ENCODE measurements at places on chromosomes 12 and 14.
A peak's percentile ranks its signal among the peaks of the same experiment; 100 is the strongest.

DNA sequence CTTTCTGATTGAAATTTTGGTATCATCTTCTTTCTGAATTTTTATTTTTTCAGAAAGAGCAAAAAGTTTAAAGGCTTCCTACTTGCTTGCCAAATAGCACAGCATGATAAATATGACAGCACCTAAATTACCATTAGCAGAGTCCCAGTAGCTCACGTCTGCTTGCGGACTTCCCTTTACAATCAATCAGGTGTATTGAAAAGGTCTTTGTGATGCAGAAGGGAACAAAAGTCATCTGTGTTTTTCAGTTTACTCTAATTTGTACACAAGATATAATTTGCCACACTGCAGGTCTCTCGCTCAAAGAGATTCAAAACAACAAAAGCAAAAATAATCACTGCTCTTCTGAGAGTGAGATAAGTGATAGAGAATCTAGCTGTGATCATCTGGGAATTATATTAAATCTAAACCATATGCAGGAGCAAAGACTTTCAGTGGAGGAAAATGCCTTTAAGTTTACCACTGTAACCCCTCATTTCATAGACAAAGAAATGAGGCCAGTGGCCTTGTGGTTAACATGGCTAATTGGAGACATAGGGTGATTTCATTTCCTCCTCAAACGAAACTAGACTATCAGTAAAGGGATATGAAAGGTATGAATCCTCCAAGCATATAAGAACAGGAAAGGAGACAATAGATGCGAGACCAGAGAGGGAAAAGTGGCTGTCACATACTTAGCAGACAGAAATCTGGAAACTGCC, 240.8 kb upstream of the TMPO start:
- DNase-seq: no peak

GRCh38 chr12:1428671-1429070, 165.7 kb downstream of the FBXL14 start:
- no peak for DNase-seq

DNA sequence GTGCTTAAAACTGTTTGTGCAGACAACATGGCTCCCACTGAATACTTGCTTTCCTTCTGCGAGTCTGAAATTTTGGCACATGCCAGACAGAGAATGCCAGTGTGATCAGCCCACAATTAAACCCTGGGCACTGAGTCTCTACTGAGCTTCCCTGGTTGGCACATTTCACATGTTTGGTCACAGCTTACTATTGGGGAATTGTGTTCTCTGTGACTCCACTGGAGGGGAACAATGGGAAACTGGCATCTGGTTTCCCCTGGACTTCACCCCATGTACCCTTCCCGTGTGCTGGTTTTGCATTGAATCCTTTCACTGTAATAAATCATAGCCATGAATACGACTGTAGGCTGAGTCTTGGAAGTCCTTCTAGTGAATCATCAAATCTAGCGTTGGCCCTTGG, 64.9 kb downstream of the EFCAB11 start:
- no peak for DNase-seq

GRCh38 chr12:73935817-73936216, 601.8 kb upstream of the ATXN7L3B start:
- DNase-seq: no peak

- DNase-seq: no peak
Measured at GRCh38 chr14:80387563-80387981, 176.3 kb upstream of the DIO2 start.

- DNase-seq: no peak
Measured at GRCh38 chr12:74846116-74846515, 308.5 kb downstream of the ATXN7L3B start.

GRCh38 chr14:105528586-105529318, 2.4 kb downstream of the TMEM121 start:
- DNase-seq: peak; percentile 42

DNA sequence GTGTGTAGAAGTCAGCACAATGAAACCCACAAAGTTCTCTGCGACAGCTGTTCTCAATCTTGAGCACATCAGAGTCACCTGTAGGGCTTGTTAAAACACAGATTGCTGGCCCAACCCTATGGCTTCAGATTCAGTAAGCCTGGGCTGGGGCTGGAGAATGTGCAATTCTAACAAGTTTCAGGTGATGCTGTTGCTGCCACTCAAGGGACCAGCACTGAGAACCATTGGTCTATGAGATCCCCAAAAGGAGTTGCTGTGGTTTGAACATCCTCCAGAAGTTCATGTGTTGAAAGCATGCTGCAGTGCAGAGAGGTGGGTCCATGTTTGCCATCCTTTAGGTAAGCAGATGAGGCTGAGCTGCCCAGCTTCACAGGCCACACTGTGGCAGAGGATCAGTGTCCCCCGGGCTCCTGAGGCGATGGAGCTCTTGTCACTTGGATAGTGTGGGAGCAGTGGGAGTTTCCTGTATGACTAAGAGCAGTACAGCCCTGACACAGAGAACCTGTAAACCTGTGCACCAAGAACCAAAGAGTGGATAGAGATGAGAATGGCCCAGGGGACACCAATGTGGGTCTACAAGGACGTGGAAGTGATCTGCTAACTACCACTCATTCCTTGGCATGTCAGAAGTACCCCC, 8.0 kb upstream of the RTRAF start:
- DNase-seq: no peak

GRCh38 chr14:34888186-34888585, 13.0 kb upstream of the BAZ1A start:
- no peak for DNase-seq

- no peak for DNase-seq
Measured at GRCh38 chr12:94730847-94731246, 80.5 kb upstream of the TMCC3 start.

DNA sequence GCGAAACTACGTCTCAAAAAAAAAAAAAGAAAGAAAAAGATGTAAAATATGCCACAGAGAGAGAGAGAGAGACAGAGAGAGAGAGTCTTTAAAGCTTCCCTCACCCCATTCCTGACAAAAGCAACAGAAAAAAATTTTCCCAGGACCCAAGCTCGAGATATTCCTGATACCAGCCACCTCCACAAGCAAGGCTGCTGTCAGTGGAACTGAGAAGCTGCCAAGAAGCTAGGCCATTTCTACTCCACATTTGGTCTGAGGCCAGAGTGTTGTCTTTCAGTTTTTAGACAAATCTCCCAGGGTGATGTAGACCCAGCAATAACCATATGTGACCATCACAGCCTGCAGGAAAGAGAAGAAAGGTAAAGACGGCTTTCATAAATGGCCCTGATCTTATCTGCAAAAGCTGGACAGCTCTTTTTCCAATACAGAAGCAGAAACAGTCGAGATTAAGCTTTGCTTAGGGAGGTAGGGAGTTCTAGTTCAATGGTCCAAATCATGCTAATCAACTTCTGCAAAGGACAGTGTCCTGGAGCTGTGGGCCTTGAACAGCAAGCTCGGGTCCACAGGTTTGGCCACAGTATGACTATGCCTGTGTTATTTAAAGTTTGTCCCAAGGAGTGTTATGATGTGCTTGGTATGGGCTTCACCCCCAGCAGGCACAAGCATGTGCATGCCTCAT, 130.3 kb upstream of the NUDT4 start:
- no peak for DNase-seq

DNA sequence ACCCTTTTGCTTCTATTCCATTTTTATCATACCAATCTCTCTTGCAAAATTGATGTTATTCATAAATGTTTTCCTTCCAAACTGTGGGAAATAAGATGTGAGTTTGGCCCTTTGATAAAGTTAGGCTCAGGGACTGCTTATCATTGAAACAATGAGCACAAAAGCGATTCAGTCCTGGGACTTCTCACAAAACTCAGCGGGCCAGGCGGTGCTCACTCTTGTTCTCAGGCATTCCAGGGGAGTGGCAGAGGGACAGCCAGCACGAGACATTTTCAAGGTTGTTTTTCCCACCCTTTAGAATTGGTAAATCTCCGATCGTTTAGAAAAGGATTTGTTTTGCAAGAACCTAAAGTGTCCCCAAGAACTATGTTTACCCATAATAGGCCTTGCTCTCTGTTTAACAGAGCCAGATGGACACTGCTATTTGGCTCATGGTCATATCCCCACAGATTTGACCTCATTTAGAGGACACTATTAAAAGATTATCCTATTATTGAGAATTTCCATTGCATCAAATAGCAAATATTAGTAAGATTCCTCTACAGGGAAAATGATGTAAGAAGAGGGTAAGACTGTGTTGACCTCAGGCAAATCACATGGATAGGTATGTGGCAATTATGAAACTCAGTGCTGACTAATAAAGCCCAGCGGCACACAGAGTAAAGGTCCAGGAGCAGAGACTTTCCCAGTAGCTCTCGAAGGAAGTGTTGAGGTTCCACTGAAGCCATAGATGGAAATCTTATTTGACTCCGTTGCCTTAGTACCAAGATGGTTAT, 102.7 kb upstream of the USP44 start:
- DNase-seq: no peak

DNA sequence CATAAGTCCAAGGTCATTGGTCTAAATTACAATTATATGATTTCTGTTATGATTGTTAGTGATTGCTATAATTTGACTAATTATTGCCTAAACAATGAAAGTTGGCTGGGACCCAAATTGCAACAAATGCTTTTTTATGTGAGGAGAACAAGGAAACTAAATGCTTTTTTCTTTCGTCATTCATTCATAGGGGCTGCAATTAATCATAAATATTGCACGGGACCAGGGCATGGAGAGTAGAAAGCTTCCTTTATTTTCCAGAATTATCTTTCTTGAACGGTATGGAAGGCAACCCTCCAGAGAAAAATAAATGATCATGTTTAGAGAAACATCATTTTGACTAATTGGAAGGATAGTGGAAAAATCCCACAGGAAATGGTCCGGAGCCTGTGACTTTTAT, 32.6 kb upstream of the ARHGAP5 start:
- DNase-seq: no peak

DNA sequence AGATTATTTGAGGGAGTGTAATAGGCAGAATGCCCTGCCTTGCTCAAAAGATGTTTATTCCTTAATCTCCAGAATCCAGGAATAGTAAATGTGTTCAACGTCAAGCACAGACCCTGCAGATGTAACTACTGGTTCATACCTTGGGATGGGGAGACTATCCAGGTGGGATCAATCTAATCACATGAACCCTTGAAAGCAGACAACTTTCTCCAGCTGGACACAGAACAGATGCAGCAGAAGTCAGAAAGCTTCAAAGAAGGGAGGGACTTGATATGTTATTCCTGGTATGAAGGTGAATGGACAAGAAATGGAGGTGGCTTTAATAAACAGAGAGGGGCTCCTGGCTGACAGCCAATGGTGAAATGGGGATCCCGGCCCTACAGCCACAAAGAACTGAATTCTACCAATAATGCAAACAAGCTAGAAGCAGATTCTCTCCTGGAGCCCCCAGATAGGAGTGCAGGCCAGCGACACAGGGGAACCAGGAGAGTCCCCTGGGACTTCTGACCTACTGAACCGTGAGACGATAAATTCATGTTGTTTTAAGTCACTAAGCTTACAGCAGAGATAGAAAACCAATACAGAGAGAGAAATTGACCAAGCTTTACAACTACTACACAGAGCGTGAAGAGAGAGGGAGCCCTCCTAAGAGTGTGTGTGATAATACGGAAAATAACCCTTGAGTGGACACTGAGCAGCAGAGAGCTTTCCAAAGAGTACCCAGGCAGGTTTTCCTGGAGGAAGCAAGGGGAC, 133.5 kb upstream of the TMEM132C start:
- no peak for DNase-seq

GRCh38 chr12:66058554-66058953, 72.0 kb downstream of the LLPH start:
- DNase-seq: no peak

DNA sequence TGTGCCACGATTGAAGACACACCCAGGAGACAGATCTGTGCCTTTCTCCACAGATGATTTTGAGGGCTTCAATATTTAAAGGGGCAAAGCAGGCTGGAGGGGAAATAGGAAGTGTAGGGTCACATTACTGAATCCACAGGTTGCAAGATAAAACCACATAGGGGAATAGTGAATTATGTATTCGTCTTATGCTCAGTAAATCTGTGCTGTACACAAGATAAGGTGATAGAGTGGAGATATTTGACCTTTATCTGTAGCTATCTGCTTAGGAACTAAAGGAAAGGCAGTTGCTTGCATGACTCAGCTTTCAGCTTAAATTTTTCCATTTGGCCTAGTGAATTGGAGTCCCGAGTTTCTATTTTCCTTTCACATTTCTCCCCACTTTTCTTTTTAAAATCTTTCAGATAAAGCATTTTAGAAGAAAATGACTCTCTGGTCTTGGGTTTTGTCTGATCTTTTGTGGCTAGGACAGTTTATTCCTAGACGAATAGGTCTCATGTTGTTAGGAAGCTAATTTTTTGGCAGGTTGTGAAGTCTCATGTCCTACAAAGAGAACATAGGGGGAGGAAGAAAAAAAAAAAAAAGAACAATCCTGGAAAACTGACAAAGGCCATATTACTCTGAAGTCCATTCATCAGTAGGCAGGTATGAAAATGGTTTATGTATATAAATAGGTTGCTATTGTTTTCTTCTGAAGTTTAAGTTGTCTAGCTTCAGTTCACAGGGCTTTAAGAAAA, 55.4 kb downstream of the FBXO33 start:
- DNase-seq: no peak

DNA sequence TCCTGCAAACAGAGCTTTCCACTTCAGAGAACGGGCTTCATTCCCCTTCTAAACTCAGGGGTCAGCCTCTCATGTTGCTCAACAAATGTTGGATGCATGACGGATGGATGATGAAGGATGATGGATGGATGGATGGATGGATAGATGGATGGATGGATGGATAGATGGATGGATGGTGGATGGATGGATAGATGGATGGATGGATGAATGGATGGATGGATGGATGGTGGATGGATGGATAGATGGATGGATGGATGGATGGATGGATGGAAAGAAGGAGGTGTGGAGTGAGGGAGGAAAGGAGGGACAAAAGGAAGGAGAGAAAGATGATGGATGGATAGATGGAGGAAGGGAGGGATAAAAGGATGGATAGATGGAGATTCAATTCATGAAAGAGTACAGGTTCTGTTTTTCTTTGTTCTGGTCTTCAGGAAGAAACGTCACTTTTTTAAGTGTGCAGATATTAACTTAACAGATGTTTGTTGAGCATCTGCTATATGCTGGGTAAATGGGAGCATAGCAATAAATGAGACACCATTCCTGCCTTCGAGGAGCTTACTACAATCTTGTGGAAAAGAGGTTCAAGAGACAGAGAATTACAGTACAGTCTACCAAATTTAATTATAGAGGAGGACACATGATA, 41.7 kb upstream of the PRIMA1 start:
- DNase-seq: no peak

DNA sequence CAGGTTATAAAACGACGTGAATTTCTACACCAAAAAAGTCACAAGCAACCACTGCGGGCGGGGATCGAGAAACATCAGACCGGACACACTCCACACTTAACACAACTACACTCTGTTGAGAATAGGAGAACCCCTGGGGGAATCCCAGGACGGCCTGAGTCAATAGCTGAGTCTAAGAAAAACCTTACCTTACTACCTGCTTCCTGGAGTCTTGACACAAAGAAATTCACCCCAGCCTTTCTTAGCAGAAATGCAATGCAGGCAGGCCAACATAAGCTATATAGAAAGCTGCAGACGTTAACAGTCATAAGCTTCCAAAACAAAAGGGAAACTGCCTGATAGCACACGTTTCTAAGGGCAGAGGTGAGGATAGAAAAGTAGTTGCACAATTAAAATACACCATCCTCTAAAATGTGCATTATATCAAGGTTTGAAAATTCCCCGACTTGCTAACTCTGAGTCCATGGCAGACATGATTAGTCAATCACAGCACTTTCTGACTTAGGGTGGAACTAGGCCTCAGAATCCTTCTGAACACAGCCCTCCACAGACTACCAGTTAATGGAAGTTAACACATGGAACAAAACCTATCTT, 68.0 kb downstream of the CCDC88C start:
- peak; percentile 72 for DNase-seq

GRCh38 chr14:93906341-93907329, 20.5 kb upstream of the FAM181A start:
- DNase-seq: peak; percentile 80

- no peak for DNase-seq
Measured at GRCh38 chr14:98555440-98555839, 716.6 kb downstream of the BCL11B start.

All from activated naive CD4-positive, alpha-beta T cell treated with anti-CD3 and anti-CD28 coated beads, Interleukin-2, amount 10 ng/mL, durations not matched to agents 7 days and 5 days (primary cell).